ENCODE measurements at places on chromosomes 13 and 19.

DNA sequence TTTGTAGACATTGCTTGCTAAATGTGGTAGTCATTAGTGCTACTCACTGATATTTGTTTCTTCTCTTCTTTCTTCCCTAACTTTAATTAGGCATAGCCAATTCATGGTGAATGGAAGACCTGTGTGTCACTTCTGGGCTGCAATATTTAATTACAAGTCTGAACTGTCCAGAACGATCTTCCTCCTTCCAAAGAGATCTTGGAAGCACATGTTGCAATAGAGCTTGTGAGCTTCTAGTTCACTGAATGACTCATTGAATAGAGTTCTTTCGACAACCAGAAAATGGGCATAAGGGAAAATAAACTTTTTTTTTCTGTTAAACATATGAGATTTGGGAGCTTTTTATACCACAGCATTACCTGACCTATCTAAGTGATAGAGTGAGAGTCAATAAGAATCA is 1264.6 kb downstream of the PCDH9 start:
- no peak for DNase-seq

- DNase-seq, result peak; percentile 8
These were observed 18.2 kb downstream of the ZNF121 start for GRCh38 chr19:9565900-9566705.

DNA sequence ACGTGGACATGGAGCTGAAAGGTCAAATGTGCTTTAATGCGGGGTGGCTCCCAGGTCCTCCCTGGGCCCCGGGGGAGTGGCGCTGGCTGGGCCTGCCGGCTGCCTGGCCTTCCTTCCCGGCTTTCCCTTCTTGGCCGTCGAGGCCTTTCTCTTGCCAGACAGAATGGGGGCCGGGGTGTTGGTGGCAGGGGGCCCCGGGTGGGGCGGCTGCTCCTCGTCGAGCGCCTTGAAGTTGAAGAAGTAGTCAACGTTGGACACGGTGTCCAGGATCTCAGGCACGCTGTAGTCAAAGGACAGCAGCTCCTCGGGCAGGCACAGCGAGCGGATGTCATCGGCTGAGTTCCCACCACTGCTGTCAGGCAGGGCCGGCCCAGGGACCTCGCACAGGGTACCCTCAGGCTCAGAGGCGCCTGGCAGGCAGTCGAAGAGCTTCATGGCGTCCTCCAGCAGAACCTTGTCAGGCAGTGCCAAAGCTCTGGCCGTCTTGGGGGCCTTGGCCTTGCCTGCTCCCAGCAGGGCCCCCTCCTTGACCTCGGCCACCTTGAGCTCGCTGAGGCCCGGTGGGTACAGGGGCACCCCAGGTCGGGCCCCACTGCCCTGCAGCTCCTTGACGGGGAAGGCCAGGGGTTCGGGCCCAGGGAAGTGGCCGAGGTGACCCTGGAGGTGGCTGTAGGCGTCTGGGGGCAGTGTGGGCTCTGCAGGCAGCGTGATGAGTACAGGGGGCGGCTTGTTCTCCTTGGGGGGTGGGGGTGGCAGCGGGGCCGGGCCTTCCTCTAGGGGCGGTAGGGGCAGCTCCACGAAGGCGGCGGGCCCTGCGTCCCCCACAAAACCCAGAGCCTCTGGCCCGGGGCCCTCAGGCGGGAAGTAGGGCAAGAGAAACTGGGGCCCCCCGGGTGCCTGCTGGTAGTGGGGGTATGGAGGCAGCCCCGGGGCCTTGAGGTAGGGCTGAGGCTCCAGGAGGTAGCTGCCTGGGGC is 1.3 kb downstream of the PRR22 start:
- no peak for DNase-seq

GRCh38 chr13:41409611-41410010 is 47.7 kb upstream of the RGCC start:
- DNase-seq, result no peak

GRCh38 chr13:42114278-42114677 is 65.8 kb downstream of the DGKH start:
- no peak for DNase-seq

DNA sequence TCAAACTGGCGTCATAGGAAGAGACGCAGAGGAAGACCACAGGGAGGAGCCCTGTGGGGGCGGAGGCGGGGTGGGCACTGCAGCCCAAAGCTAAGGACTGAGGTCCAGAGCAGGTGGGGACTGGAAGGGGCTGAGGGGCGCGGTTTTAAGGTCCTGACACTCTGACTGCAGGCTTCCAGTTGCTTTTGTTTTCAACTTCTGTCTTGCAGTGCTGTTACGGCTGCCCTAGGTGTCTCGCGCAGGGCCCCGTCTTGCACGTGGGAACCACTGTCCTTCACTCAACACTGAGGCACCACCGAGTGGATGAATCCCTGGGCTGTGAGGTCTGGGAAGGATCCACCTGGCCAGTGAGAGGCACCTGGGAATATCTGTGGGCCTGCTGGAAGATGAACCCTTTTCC is 76.0 kb downstream of the TEX29 start:
- DNase-seq, result no peak

GRCh38 chr13:96822895-96823294 is 171.4 kb downstream of the OXGR1 start:
- DNase-seq, result peak; percentile 25

- no peak for DNase-seq
These were observed 70.4 kb downstream of the SIPA1L3 start for GRCh38 chr19:37977391-37977790.

DNA sequence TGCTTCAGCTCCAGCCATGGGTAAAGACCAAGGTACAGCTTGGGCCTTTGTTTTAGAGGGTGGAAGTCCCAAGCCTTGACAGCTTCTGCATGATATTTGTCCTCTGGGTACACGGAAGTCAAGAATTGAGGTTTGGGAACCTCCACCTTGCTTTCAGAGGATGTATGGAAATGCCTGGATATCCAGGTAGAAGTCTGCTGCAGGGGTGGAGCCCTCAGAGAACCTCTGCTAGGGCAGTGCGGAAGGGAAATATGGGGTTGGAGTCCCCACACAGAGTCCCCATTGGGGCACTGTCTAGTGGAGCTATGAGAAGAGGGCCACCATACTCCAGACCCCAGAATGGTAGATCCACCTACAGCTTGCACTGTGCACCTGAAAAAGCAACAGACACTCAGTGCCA is 23.0 kb upstream of the MYO16 start:
- DNase-seq, result no peak

GRCh38 chr19:16076958-16077611 is 790 bp downstream of the TPM4 start:
- peak; percentile 47 for DNase-seq

DNA sequence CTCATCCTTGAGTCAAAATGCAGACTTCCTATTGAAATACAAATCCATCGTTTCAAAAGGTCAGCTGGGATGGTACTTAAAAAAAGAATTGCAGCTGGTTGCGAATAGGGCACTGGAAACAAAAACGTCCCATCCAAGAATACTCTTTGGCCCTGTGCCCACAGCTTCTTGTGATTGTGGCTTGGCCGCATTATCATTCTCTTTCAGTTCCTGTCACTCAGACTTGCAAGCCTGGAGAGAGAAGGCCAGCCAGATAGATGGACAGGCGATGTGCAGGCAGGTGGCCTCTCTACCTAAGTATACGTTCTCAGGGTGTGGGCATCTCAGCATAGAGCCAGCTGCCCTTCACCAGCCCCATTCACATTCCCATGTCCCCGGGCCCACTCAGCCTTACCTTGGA is 208.5 kb upstream of the ZNF536 start:
- no peak for DNase-seq

DNA sequence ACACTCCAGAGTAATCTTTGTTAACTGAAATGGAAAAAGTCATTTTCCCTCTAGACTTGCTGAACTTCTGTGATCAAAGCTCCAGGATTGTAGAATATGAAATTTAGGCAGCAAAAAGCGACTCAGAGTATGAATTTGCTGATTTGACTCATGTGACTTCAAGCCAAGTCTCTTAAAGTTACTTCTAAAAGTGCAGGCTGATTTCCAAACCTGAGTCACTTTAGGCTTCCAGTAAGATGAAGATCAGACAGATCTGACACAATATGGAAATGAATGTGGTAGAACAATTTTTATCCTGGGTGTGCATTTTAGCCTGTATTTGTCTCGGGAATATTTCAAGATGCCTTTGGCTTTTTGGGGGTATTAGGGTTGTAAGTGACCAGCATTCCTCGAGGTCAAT is 151.0 kb upstream of the TMTC4 start:
- DNase-seq, result no peak
